ENCODE measurements at places on chromosomes 7 and 10.

- no peak for DNase-seq
These were observed 2.5 kb downstream of the PDLIM1 start for GRCh38 chr10:95288303-95288702.

GRCh38 chr7:43843296-43843695, 26.0 kb downstream of the MRPS24 start:
- no peak for DNase-seq

GRCh38 chr7:14303536-14303935, 314.1 kb upstream of the ETV1 start:
- DNase-seq = no peak

DNA sequence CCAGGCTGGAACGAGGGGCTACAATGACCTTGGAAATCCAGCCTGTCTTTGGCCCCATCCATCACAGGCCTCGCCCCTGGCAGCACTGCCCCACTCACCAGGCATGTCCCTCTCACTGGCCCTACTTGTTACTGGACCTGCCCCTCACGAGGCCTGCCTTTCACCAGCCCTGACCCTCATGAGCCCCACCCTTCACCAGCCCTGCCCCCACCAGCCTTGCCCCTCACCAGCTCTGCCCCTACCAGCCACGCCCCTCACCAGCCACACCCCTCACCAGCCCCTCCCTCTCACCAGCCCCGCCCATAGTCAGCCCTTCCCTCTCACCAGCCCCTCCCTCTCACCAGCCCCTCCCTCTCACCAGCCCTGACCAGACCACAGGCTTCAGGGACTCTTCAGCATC, 57.8 kb downstream of the COL26A1 start:
- DNase-seq = no peak

GRCh38 chr10:30967650-30968410, 63.8 kb downstream of the ZNF438 start:
- DNase-seq = no peak

- DNase-seq = no peak
These were observed 3.4 kb upstream of the ARHGAP22 start for GRCh38 chr10:48608279-48608681.

GRCh38 chr7:157952050-157952667, 615.4 kb downstream of the DNAJB6 start:
- no peak for DNase-seq

- DNase-seq = no peak
These were observed 239.7 kb upstream of the SEMA3D start for GRCh38 chr7:85426487-85426960.

- no peak for DNase-seq
These were observed 28.1 kb upstream of the SHH start for GRCh38 chr7:155840262-155840885.

DNA sequence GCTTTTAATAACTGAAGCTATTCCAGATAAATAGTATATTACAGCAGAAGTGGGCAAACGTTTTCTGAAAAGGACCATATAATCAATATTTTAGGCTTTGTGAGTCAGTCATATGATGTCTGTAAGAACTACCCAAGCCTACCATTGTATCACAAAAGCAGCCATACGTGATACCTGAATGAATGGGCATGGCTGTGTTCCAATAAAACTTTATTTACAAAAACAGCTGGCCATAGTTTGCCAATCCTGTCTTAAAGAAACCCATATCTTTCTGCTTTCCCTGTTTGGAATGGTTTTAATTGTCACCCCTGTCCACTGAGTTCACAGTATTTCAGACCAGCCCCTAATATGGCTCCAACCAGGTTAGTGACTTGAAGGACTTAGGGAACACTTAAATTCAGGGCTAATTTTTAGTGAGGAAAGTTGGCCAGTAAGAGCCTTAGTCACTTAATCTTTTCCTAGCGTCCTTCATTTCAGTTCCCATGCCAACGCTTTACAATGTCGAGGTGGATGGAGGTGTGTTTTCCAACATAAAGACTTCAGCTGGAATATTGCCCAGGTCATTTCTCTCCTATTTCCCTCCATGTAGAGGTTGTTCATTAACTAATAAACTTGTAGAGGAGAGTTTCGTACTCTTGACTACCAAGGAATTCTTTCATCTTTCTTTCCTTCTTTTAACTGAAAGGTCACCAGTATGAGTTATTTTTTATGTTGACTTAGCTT, 184.5 kb downstream of the TRIL start:
- no peak for DNase-seq

GRCh38 chr7:130881799-130882141, 147.8 kb upstream of the KLF14 start:
- DNase-seq = no peak

DNA sequence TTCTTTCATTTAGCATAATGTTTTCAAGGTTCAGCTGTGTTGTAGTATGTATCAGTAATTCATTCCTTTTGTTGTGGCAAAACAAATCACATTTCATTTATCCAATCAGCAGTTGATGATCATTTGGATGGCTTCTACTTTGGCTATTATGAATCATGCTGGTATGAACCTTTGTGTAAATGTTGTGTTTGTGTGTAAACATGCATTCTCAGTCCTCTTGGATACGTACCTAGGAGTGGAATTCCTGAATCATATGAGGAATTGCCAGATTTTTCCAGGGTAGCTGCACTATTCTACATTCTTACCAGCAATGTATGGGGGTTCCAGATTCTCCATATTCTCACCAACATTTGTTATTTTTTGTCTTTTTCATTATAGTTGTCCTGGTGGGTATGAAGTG, 578.5 kb upstream of the MKI67 start:
- DNase-seq = no peak

- DNase-seq = no peak
These were observed 88.4 kb downstream of the ABCA13 start for GRCh38 chr7:48259463-48260280.

- no peak for DNase-seq
These were observed 62.3 kb downstream of the EGFR start for GRCh38 chr7:55081068-55081467.

- DNase-seq = no peak
These were observed 14.3 kb downstream of the MUC12 start for GRCh38 chr7:100983451-100984187.

DNA sequence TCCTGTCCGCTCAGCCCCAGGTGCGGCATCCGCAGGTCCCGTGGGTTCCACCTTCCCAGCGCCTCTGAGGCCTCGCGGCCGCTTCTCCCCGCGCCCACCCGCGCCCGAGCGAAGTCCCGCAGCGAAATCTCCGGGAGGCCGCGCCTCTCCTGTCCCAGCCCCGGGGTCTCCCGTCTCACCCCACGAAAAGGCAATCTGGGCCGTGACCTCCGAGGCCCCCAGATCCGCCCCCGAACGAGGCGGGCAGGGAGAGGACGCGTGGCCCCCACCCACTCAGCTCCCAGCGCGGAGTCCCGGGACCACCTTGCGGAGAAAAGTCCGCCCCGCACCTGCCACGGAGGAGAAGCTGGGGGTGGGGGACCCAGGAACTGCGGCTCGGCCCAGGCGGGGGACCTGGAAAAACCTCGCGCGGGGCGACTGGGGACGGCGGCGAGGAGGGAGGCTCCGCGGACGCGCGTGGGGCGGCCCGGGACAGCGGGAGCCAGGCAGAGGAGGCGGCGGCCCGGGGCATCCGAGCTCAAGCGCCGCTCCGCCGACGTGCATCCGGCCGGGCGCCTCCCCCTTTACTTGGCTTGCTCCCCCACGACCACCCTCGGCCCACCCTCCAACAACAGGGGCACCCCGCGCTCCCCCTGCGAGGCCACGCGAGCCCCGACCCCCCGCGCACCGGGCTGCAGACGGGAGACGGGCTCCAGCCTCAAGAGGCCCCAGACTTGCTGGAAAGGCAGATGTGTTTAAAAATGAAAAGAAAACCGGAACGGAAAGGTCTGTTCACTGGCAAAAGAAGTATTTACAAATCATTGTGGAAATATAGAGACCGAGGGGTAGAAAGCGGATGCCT, 33.0 kb upstream of the RNF32 start:
- no peak for DNase-seq

DNA sequence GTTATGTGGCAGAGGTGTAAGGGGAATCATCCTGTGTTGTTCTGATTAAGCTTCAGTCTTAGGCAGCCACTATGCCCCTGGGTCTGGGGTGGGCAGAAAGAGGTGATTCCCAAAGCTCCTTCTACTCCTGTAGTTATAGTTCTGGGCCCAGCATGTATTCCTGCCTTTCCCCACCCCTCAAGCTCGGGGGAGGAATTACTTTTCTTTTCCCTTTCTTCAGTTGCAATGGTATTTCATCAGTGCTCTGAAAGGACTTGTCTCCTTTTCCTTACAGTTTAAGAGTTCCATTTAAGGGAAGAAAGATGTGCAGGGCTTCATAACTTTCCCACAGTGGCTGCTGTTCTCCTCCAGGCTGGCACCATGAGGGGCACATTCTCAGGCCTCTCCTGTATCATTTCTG, 94.2 kb downstream of the MTPAP start:
- DNase-seq = no peak

DNA sequence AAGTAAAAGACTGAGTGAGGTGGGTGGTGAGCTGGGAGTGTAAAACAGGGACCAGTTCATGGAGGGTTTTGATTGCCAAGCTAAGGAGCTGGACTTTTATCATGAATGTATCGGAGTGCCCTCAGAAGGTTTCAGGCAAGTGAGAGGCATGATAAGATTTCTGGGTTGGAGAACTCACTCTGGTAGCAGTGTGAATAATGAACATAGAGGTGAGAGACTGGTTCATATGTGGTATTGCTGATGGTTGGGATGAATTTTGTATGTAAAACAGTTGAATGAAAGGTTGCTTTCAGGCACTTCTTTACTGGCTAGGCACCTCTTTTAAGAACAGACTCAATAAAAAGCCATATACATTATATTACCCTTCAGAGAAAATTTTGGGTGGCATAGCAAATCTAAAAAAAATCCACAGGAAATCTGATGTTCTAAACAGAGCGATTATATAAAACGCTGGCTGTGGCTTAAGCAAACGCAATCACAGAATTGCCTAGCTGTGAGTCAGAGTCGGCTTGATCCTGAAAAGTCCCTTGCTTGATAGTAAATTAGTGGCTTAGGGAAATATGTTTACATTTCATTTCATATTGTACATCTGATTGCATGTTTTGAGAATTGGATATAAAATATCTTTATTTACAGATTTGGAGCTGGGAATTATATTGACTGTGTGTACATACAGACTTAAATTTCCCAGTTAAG, 92.9 kb upstream of the HDAC9 start:
- no peak for DNase-seq

Measured in esophagus squamous epithelium (tissue), 5 donors.